ENCODE measurements at places on chromosomes 3 and 15. TPM values are rescaled to one million over a fixed set of nuclear protein-coding genes. Genes with fewer than 3 reads are reported as not detected.

- no peak for DNase-seq
Observed at GRCh38 chr3:123611082-123611481, 26.2 kb upstream of the HACD2 start.

ITGA11 gene
- total RNA-seq: 90.7 TPM

SH3GL3 gene
- total RNA-seq: 0.24 TPM

EFHB gene
- total RNA-seq: 1.6 TPM

GRCh38 chr3:106560451-106560966, 691.7 kb upstream of the CBLB start:
- DNase-seq: peak; percentile 72

PLA2G4D gene
- not detected for total RNA-seq
